ENCODE measurements at places on chromosomes 6 and 20.

DNA sequence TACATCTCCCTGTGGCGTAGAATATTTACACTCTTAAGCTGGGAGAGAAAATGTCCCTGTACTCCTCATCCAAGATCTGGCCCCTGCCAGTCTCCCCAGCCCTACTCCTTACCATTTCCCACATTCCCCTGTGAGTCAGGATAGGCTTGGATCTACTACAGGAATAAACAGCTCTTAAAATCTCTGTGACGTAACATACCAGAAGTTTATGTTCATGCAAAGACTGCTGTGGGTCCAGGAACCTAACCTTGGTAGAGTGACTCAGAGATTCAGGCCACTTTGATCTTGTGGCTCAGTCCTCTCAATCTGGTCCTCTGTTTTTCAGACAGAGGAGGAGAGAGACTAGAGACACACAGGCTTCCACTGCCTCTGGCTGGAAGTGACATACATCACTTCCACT lies 38.5 kb upstream of the GPR6 start:
- peak; percentile 10 for DNase-seq

DNA sequence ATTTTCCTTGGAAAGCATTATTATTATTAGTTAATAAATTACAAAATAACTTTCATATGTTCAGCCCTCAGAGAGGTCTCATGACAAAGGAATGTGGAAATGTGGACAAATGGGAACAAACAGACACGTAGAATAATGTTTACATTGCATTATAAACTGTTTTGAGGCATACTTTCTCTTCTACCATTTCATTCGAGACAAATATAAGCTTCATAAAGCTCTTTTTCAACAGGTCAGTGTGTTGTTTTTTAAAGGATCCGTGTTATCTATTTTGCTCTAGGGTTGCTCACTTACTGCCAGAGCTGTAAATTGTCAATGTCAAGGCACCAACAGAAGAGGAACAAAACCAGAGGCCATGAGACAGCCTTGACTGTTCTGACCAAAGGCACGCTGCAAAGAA lies 256.8 kb downstream of the PHACTR1 start:
- DNase-seq = peak; percentile 62

GRCh38 chr20:37651932-37652331 lies 41.9 kb upstream of the CTNNBL1 start:
- DNase-seq = peak; percentile 30

GRCh38 chr20:35648836-35649235 lies 15.9 kb downstream of the CPNE1 start:
- DNase-seq = no peak

DNA sequence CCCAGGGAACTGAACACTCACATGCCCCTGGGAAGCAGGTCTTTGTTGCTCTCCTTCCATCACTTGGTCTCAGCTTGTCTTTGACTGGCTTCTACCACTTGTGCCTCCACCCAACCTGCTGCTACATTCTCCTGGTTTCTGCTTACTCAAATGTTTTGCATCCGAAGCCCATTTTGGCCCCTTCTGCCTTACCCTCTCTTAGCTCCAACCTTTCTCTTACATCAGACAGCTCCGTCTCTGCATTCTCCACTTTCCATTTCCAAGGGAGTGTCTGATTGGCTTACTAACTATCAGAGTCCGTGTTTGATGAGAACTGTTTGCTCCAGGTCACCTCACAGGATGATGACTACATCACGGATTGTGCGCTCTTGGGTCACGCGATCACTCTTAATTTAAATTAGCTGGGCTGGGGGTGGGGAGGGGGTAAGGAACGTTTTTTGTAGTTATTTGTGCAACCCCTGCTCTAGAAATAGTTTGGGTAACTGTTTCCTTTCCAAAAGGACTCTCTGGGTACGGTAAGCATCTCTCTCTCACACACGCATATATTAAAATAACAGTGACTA lies 844 bp upstream of the ABRACL start:
- DNase-seq = peak; percentile 55

DNA sequence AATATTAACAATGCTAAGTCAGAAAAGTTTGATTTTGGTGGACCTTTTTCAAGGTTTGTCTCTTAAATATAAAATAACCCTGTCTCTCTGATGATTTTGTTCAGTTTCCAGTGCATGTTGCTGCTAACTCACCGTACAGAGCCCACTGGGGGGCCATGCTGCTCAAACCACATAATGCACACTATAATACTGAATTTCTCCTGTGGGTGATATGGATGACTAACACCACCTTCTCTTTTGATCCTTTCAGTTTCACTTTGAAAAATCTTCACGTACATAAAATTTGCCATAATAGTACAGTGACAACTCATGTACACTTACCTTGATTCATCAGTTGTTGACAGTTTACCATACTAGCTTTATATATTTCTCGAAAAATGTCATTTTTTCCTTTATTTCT lies 506.6 kb upstream of the MAN1A1 start:
- DNase-seq = no peak

DNA sequence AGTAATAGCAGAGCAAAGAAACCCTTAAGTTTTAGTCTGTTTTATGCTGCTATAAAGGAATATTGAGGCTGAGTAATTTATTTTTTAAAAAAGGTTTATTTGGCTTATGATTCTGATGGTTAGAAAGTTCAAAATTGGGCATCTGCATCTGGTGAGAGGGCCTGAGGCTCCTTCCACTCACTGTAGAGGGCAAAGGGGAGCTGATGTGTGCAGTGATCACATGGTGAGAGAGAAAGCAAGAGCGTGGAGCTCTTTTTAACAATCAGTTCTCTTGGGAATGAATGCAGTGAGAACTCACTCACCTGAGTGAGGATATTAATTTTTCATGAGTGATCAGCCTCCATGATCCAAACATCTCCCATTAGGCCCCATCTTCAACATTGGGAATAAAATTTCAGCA lies 36.4 kb upstream of the SAMD3 start:
- DNase-seq = no peak

DNA sequence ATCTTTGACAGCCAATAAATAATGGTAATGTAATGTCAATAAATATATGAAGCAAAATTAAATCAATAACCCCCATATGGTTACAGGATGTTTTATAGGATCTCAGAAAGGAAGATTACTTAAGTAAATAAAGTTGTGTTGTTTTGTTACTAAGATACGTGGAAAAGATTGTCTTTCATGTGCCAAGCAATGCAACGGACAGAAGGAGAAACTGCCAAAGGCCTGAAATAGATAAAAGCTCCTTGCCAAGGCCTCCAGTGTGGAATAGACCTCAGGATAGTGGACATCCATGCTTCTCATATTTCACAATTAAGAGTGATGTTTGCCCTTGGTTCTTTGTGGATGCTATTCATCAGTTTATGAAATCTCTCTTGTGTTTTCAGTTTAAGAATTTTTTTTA lies 16.4 kb upstream of the FNDC1 start:
- DNase-seq = no peak

GRCh38 chr20:49751397-49751736 lies 37.7 kb upstream of the B4GALT5 start:
- no peak for DNase-seq

GRCh38 chr6:127748290-127748689 lies 152.6 kb downstream of the THEMIS start:
- no peak for DNase-seq

GRCh38 chr6:90978046-90978445 lies 391.2 kb upstream of the MAP3K7 start:
- DNase-seq = no peak

DNA sequence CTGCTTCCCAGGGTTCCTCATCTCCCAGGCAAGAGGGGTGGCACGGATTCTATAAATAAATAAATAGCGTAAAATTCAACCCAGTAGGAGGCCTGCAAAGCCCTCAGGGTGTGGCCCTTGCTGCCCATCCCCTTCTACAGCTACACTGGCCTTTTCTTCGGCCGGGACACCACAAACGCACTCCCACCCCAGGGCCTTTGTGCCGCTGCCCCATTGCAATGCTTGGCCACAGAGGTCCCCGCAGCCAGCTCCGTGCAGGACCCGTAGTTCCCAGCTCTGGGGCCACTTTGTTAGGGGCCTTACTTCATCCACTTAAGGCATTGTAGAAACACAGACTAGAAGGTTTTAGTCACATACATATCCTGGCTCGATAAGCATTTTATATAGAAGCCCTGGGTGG lies 151.2 kb downstream of the ERMARD start:
- no peak for DNase-seq

GRCh38 chr6:93371756-93372155 lies 47.6 kb downstream of the EPHA7 start:
- DNase-seq = no peak

GRCh38 chr20:53513489-53514298 lies 79.9 kb downstream of the ZNF217 start:
- no peak for DNase-seq

- no peak for DNase-seq
Measured at GRCh38 chr20:51958099-51959065, 156.1 kb upstream of the SALL4 start.

- no peak for DNase-seq
Measured at GRCh38 chr20:11271319-11271718, 597.5 kb upstream of the JAG1 start.

DNA sequence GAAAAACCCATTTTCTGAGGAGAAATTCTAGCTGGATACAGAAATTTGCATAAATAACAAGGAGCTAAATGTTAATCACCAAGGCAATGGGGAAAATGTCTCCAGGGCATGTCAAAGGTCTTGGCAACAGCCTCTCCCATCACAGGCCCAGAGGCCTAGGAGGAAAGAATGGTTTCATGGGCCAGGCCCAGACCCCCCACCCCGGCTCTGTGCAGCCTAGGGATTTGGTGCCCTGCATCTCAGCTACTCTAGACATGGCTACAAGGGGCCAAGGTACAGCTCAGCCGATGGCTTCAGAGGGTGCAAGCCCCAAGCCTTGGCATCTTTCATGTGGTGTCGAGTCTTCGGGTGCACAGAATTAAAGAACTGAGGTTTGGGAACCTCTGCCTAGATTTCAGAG lies 321.2 kb upstream of the ID4 start:
- no peak for DNase-seq

- DNase-seq = no peak
Measured at GRCh38 chr6:30055513-30055912, 5.6 kb upstream of the POLR1H start.

- DNase-seq = no peak
Measured at GRCh38 chr6:22155551-22155950, 141.3 kb downstream of the PRL start.

DNA sequence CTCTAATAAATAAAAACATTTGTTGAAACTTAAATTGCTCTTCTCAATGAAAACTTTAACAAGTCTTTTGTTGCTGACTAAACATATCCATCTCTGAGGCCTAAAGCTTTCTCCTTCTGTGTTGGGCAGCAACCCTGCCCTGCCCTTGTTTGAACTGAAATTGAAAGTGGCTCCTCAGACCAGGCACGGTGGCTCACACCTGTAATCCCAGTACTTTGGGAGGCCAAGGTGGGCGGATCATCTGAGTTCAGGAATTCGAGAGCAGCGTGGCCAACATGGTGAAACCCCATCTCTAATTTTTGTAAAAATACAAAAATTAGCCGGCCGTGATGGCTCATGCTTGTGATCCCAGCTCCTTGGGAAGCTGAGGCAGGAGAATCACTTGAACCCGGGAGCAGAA lies 29.2 kb upstream of the GNRH2 start:
- DNase-seq = no peak

GRCh38 chr6:53058388-53059195 lies 6.6 kb upstream of the FBXO9 start:
- DNase-seq = no peak

DNA sequence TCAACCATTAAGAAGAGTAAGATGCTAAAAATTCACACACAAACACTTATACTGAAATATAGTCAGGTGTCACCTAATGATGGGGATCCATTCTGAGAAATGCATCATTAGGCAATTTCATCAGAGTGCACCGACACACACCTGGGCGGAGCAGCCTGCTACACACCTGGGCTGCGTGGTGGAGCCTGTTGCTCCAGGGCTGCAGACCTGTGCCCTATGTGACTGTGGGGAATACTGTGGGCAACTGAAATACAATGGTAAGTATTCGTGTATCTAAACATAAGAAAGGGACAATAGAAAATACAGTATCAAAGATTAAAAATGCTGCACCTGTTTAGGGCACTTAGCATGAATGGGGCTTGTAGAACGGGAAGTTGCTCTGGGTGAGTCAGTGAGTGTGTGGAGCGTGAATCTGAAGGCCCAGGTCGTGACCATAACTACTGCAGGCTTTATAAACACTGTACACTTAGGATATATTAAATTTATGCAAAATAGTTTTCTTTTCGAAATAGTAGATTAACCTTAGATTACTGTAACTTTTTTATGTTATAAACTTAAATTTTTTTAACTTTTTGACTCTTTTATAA lies 124.4 kb upstream of the AFDN start:
- no peak for DNase-seq

GRCh38 chr6:154842833-154843232 lies 109.6 kb downstream of the SCAF8 start:
- no peak for DNase-seq

DNA sequence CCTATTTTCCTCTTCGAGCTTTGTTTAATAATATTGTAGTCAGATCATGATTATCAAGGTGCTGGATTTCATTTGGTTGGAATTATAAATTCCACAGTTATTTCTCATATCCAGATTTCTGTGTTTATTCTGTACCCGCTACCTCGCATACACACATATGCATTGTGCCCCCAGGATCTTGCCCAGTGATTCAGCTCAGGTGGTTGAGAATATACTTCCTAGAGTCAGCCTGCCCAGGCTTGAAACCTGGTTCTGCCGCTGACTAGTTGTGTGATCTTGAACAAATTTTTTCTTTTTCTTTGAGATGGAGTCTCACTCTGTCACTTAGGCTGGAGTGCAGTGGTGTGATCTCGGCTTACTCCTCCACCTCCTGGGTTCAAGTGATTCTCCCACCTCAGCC lies 14.7 kb downstream of the GINM1 start:
- DNase-seq = no peak

- no peak for DNase-seq
Measured at GRCh38 chr20:18694071-18694470, 106.2 kb downstream of the DTD1 start.

Data from foreskin fibroblast (primary cell).